ENCODE measurements at places on chromosomes 1 and 21.

GRCh38 chr1:39295901-39296300, 91.4 kb downstream of the MACF1 start:
- H3K4me1 ChIP-seq: no peaks in the 10 kb centered on the region
- H3K27ac ChIP-seq: no peak overlapping the region
- no peaks in the 10 kb centered on the region for H3K27me3 ChIP-seq
- H3K4me3 ChIP-seq: no peak overlapping the region

DNA sequence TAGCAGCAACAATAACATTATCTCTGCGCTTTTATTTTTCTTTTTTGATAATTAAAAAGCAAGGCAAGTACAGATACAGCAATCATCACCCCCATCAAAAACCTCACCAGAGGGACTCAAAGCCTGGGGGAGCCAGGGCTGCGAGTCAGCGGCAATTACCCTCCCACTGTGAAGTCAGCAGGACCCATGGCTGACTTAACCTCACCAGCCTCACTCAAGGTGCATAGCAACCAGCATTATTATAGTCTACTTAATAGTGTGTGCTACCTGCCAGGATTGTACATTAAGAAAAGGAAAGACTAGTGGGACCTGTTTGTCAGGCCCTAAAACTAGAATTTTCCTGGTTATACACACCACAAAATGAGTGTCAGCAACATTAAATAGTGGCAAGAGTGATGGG, 28.9 kb upstream of the SERBP1 start:
- no peaks in the 10 kb centered on the region for H3K36me3 ChIP-seq
- peaks cover 23% of the 10 kb centered on the region for H3K4me1 ChIP-seq
- no peaks in the 10 kb centered on the region for H3K27me3 ChIP-seq
- DNase-seq: peak; percentile 55
- H3K27ac ChIP-seq: no peak overlapping the region

DNA sequence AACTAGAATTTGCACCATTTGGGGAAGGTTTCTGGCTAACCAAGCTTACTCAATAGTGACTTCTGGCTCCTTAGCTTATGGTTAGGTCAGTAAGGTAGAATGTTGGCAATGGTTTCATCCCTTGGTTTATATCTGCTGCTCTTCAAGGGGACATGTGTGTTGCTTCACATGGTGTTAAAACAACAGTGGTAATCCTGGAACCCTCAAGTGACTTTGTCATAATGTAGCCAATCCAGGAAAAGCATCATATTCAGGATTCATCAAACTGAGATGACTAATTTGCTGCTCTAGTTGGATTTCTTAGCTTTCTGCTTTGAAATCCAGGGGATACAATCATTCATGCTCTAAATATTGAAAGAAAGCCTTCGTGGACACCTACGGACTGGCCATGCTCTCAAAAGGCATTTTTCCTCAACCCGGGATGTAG, 108.7 kb downstream of the RGL1 start:
- no peaks in the 10 kb centered on the region for H3K36me3 ChIP-seq
- no peaks in the 10 kb centered on the region for H3K27me3 ChIP-seq
- no peak for DNase-seq
- no peak overlapping the region for H3K27ac ChIP-seq
- no peaks in the 10 kb centered on the region for H3K4me1 ChIP-seq

DNA sequence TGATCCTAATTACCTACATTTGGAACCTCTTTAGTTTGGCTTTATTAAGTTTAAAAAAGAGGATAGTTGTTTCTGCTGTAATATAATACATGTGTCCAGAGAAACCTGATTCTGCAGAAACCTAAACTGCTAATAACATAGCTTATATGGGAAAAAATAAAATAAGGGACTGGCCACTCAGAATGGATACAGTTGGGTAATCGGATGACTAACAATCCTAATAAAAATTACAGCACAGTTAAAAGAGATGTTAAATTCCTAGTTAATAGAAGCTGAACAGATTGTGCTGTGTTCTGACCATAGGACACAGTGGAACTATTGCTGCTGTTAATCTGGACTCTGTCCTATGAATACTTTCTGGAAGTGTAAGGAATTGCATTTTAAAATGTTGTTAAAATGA, 16.0 kb downstream of the ARV1 start:
- no peaks in the 10 kb centered on the region for H3K4me1 ChIP-seq
- H3K4me3 ChIP-seq: no peak overlapping the region
- H3K36me3 ChIP-seq: peaks cover 9% of the 10 kb centered on the region
- no peaks in the 10 kb centered on the region for H3K27me3 ChIP-seq
- no peak for DNase-seq

GRCh38 chr1:184931566-184931965, 42.7 kb downstream of the NIBAN1 start:
- no peak overlapping the region for H3K4me3 ChIP-seq
- H3K27ac ChIP-seq: no peak overlapping the region
- no peak for DNase-seq
- H3K27me3 ChIP-seq: no peaks in the 10 kb centered on the region

- H3K4me3 ChIP-seq: no peak overlapping the region
- no peaks in the 10 kb centered on the region for H3K27me3 ChIP-seq
- H3K27ac ChIP-seq: peak overlapping the region; percentile 82
- H3K36me3 ChIP-seq: no peaks in the 10 kb centered on the region
- no peak for DNase-seq
- H3K4me1 ChIP-seq: peaks cover 7% of the 10 kb centered on the region
Measured at GRCh38 chr1:156123356-156124196, 9.1 kb downstream of the LMNA start.

GRCh38 chr1:60573726-60574409, 500.3 kb upstream of the C1orf87 start:
- no peaks in the 10 kb centered on the region for H3K4me1 ChIP-seq
- H3K27me3 ChIP-seq: no peaks in the 10 kb centered on the region
- H3K4me3 ChIP-seq: no peak overlapping the region

DNA sequence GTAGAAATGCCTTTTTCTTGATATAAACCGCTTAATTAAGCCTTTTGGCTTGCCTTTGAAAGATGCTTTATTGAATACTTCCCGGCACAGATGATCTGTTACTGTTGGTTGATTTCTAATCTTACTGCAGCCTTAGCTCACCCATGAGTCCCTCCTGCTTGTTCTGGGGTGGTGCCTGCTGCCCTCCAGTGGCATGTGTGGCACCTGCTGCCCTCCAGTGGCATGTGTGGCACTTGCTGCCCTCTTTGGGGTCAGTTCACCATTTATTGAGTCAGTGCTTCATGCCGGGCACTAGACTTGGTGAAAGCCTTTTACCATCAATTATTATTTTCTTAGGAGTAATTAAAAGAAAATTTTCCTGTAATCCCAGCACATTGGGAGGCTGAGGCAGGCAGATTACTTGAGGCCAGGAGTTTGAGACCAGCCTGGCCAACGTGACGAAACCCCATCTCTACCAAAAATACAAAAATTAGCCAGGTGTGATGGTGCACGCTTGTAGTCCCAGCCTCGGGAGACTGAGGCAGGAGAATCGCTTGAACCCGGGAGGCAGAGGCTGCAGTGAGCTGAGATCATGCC, 54.3 kb downstream of the ADARB1 start:
- no peaks in the 10 kb centered on the region for H3K4me1 ChIP-seq
- H3K27ac ChIP-seq: no peak overlapping the region
- peak; percentile 64 for DNase-seq
- no peaks in the 10 kb centered on the region for H3K36me3 ChIP-seq

GRCh38 chr1:80645621-80646020, 1155.1 kb upstream of the ADGRL2 start:
- H3K27ac ChIP-seq: no peak overlapping the region
- H3K36me3 ChIP-seq: no peaks in the 10 kb centered on the region
- H3K4me1 ChIP-seq: no peaks in the 10 kb centered on the region
- H3K4me3 ChIP-seq: no peak overlapping the region
- no peak for DNase-seq
- no peaks in the 10 kb centered on the region for H3K27me3 ChIP-seq

- no peak for DNase-seq
- H3K36me3 ChIP-seq: no peaks in the 10 kb centered on the region
- no peaks in the 10 kb centered on the region for H3K27me3 ChIP-seq
- H3K4me3 ChIP-seq: no peak overlapping the region
Measured at GRCh38 chr1:15346346-15347030, 63.2 kb upstream of the EFHD2 start.

GRCh38 chr1:179034720-179035119, 9.0 kb downstream of the FAM20B start:
- no peaks in the 10 kb centered on the region for H3K36me3 ChIP-seq
- no peak overlapping the region for H3K27ac ChIP-seq
- no peak overlapping the region for H3K4me3 ChIP-seq
- H3K27me3 ChIP-seq: no peaks in the 10 kb centered on the region

DNA sequence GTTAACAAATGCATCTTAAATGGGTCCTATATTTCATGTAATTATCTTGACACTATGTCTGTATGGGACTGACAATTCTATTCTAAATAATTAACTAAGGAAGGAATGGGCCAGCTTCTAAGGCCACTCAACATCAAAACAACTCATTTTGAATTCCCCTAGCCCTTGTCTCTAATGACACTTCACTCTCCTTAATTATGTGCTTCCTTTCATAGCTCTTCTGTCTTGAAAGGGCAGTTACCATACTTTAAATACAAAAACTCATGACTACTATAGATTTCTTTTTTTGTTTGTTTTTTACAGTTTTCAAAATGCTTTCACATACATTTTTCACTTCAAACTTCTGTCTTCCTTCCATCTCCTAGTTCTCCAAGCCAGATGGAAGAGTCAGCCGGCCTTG, 126.1 kb upstream of the CHODL start:
- no peaks in the 10 kb centered on the region for H3K4me1 ChIP-seq
- H3K27ac ChIP-seq: no peak overlapping the region
- no peak overlapping the region for H3K4me3 ChIP-seq
- H3K27me3 ChIP-seq: no peaks in the 10 kb centered on the region
- H3K36me3 ChIP-seq: no peaks in the 10 kb centered on the region

DNA sequence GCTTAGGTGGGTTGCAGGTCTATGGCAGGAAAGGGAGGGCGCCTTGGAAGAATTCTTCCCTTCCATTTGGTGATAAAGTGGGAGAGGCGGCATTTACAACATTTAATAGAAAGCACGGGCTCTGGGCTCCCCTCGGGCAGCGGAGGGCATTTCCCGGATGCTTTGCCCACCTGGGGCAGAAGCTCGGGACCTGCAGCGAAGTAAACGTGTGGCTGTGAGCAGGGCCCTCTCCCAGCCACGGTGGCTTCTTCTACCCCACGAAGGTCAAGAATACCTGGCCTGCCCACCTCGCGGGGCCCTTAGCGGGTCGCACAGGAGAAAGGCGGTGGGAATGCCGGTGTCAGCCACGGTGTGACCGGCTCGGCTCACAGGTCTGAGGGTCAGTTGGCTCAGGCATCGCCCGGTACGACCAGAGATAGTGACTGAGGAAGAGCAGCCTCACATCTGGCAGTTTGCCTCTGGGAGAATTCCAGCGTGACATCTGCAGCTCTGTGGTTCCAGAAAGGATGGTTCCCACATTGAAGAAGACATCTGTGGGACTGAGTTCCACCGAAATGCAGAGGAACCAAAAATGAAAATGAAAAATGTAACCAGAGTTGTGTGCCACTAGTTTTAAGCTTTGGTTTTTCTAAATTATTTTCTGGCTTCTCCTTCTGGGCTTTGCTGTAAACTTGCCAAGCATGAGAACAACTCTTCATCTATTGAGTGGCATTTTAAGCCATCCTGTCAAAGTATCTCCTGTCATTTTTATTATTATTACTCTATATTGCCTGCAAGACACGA, 720 bp upstream of the F3 start:
- DNase-seq: no peak
- peaks cover 3% of the 10 kb centered on the region for H3K4me1 ChIP-seq
- H3K4me3 ChIP-seq: peak overlapping the region; percentile 76
- H3K27ac ChIP-seq: no peak overlapping the region
- peaks cover 12% of the 10 kb centered on the region for H3K27me3 ChIP-seq
- no peaks in the 10 kb centered on the region for H3K36me3 ChIP-seq

- no peaks in the 10 kb centered on the region for H3K27me3 ChIP-seq
- H3K4me1 ChIP-seq: no peaks in the 10 kb centered on the region
- H3K27ac ChIP-seq: no peak overlapping the region
- no peak overlapping the region for H3K4me3 ChIP-seq
- DNase-seq: no peak
Measured at GRCh38 chr1:209641832-209642172, 10.4 kb downstream of the LAMB3 start.
